ENCODE measurements at places on chromosomes 12 and 14.

DNA sequence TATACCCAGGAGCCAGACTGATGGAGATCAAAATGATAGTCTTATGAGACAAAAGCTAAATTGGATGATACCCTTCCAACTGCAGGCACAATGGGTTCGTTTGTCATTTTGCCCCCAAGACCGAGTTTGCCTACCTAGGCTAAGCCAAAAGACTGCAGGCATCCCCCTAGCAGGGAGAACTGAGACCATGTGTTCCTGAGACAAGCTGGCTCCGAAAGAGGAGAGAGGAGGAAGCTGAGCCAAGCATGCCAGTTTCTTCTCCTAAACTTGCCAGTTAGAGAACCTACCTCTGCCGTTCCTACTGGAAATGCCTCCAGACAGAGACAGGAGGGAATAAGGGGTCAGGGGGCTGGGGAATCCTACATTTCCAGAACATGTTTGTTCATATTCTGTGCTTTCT lies 8.3 kb upstream of the ELK3 start:
- DNase-seq = no peak

- no peak for DNase-seq
These were observed 50.0 kb upstream of the USP44 start for GRCh38 chr12:95601091-95601961.

GRCh38 chr14:46490238-46490685 lies 161.3 kb downstream of the RPL10L start:
- no peak for DNase-seq

GRCh38 chr14:72591391-72591790 lies 302.5 kb downstream of the DPF3 start:
- DNase-seq = no peak

GRCh38 chr14:80049055-80049454 lies 162.2 kb downstream of the DIO2 start:
- no peak for DNase-seq

DNA sequence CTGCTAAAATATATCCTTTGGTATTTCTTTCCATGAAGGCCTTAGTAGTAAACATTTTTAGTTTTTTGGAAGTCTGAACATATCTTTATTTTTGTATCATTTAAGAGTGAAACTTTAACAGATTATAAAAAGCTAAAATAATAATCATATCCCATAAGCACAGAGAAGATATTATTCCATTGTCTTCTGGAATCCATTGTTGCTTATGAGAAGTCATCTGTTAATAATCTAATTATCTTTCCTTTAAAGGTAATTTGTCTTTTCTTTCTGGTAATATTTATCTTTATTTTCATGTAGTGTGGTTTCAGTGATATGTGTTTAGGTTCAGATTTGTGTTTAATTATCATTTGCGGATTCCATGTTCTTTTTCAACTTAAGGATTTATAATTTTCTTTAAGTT lies 261.7 kb downstream of the MSRB3 start:
- DNase-seq = no peak

DNA sequence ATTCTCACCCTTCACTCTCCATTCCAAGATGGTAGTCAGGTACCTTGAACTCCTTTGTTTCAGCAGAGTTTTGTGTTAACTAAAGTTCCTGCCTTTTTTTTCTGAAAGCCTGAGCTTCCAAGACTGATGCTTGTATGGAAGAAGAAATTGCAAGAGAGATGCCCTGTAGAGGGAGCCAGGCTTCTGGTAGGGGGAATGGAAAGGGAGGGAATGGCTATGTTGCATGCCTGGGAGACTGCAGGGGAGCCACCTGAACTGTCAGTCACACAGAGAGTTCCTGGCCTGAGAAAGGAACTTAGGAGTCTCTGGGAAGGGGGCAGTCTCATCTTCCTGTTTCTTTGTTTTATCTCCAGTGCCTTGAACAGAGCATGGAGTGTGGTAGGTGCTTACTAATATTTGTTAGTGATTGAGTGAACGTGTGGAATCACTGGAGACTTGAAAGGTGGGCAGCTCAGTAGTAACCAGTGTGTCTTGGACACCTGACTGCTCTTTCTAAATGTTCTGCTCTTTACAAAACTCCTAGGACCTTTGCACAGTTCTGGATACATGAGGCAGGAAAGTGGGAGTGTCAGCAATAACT lies 132.2 kb downstream of the ANO4 start:
- DNase-seq = no peak

GRCh38 chr12:120925740-120926563 lies 21.8 kb upstream of the SPPL3 start:
- DNase-seq = no peak

GRCh38 chr12:89768586-89769482 lies 60.2 kb upstream of the ATP2B1 start:
- DNase-seq = no peak

GRCh38 chr12:93980711-93981110 lies 167.7 kb upstream of the PLXNC1 start:
- DNase-seq = no peak

DNA sequence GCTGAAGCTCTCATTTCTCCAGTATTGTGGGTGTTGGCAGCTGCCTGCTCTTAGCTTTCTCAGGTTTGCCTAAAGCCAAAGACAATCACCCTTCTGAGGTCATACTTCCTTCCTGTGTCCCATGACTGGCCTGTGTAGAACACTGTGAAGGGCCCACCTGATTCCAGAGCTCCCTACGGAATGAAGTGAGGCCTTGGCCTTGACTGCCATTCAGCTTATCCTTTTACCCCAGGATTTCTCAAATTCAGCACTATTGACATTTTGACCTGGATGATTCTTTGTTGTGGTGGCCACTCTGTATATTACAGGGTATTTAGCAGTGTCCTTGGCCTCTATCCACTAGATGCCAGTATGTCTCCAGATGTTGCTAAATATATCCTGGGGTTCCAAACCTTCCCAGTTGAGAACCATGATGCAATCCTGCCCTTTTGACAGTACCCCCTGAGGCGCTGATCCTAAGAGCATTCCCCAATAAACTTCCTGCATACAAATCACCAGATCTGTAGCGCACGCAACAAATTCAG lies 112.3 kb upstream of the KRR1 start:
- DNase-seq = no peak

DNA sequence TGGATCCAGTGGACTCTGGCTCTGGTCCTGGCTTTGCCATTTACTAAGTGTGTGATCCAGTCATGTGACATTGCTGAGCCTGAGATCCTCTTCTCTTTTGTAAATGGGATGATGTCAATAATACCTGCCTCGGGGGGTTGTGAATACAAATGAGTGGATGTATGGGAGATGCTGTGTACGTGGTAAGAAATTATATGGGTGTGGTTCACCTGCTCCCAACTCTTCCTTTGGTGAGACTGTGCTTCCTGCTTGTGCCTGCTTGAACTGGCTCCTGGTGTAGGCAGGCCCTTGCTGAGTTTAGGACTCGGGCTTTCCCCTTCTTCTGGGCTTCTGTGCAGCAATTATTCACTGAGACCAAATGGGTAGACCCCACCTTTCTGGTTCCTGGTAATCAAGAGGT lies 189.5 kb upstream of the FRMD6 start:
- no peak for DNase-seq

- no peak for DNase-seq
These were observed at the start of gene IL31 for GRCh38 chr12:122174155-122174845. IL31 (minus strand) TSS chr12:122174221; CDS start chr12:122174172, 49 bp downstream.

- no peak for DNase-seq
These were observed 165.2 kb downstream of the TSPAN9 start for GRCh38 chr12:3242199-3242863.

- no peak for DNase-seq
These were observed 72.4 kb downstream of the IGF1 start for GRCh38 chr12:102407776-102408486.

- DNase-seq = no peak
These were observed 27.8 kb upstream of the PCNX1 start for GRCh38 chr14:70879448-70879847.

DNA sequence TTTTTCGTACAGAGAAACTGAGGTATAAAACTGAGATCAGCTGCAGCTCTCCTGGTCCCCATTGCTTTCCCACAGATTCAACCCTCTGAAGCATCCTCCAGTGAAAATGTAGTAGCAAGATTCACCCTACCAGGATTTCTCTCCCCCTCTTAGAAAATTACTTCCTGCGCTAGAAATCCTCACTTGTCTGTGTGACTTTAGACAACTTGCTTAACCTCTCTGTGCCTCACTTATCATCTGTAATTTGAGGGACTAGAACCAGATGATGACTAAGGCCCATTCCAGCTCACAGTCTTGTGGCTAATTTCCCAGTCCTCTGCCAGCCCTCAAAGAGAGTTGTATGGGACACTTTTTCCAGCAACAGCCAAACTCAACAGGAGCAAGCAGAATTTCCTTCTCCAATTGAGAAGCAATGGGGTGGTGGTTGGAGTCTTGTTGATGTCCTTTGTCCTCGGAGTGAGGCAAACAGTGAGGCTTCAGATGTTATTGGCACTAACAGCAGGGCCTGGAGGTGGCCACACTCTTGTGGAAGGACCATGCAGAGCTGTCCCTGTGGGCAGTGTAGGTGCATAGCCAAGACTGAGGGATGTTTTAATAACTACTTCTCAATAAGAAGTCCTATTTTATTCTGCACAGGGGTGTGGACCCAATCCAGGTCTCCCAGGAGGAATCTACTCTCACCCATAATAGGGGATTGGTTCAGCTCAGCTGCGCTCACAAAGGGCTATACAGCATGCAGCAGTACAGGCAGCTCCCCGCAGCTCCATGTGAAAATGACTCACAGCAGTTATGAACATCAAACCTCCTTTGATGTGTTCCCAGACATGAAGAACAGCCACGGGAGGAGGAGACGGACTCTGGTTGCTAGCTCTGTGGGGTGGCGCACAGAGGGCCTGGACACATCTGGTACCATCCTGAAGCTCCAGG lies 200.1 kb downstream of the DAD1 start:
- DNase-seq = no peak

DNA sequence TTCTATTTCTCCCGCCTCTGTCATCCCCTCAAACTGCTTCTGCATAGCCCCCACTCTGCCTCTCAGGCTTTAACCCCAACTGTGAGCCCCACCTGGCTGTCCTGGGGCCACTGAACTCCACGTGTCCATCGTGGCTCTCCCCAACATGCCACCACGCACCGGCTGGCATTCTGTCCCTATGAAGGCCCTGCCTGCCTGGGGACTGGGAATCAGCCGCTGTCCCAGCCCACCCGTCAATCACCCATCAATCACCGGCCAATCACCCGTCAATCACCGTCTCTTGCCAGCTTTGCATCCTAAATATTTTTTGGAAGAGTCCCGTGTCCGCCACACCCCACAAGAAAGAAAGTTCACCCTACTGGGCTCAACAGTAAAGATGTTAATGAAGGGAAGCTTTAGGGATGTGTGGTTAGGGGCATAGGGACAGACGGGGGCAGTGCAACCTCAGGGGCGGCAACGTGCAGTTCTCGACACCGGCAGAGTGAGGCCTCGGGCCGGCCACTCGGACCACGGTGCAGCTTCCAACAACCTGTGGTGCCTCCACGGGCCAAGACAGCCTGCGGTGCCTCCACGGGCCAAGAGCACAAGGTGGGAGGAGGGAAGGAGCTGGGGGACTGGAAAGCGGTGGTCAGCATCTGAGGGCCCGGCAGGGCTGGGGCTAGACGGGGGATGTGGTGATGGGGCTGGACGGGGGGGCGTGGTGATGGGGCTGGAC lies 85.6 kb downstream of the GALNT9 start:
- DNase-seq = no peak

GRCh38 chr14:99944241-99944651 lies 121.0 kb upstream of the EVL start:
- no peak for DNase-seq

DNA sequence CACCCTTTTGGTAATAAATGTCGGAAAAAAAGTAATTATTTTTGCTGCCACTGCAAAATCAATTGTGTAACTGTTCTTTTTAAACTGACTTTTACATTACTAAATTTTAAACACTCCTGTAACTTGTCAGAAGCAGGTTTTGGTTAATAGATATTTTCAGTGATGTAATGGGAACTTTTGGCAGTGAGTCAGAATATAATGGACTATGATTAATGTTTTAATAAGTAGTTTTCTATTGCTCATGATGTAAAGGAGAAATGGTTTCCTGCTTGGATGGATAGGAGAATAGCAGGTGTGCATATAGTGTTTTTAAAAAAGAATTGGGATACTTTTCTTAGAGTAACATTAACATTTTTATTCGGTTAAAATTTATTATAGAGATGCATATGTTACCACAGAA lies 58.8 kb downstream of the TRMT5 start:
- DNase-seq = no peak

GRCh38 chr12:64057706-64058105 lies 164.4 kb downstream of the KICS2 start:
- no peak for DNase-seq

DNA sequence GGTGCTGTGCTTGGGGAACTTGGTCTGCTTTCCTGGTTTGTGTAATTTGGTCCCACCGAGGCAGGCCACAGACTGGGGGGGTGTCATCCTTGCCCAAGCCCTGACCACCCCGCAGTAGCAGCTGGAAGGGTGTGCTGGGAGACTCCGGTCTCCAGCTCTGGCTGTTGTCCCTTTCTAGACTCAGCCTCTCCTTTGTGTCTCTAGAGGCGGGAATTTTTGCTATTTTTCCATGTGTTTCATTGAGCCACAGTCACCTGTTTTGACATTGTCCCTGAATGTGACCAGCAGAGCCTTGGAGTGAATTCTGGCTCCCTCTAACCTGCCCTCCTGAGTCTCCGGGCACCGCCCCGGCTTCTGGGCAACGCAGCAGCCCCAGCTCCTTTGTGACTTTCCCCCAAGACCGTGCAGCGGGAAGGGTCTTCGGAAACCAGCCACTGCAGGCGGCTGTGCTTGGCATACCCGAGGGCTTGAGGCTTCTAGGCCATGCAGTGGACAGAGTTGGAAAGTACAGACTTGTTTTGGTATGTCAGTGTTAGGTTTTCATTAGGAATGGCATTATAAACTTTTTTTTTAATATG lies 98.6 kb downstream of the TNFAIP2 start:
- no peak for DNase-seq

DNA sequence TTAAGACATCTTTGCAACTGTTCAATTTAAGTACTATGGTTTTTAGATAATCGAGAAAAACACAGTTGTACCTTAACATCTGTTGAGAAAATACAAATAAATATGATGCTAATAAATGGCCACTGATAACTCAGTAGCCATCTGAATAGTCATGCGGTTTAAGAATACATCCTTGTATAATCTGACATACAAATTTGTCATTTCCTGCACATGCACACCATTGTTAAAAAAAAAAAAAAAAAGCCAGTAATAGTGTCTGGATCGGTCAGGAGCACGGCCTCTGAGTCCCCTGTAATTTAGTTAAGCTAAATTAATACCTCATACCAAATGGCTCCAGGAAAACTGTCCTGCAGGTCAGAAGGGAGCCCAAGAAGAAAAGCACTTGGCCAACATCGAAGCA lies 16.8 kb downstream of the RFC5 start:
- DNase-seq = no peak

DNA sequence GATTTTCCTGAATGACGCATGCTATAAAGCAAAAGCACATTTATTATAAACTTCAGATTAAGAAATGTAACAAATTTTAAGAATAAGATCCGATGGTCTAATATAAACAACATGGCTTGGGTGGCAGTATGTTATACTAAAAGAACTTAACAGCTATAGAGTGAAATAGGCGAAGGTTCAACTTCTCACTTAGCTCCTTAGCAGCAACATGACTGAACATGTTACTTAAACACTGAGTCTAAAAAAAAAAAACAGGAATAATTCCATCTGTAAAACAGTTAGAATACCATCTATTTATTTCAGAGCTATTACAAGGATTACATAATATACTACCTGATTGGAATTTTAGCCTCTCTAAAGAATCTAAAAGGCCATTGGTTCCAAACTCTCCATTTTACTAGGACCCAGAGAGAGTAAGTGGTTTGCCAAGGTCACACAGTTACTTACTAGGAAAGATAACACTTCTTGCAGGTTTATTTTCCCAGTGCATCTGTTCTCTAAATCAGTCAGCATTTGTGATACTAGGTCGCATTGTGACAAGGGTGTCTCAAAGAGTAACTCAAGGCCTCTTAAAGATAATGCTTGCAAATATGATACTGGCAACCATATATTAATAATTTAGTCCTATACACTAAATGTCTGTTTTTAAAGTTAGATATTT lies 14.8 kb downstream of the OSBPL8 start:
- DNase-seq = no peak
